ENCODE measurements at places on chromosomes 3 and 15. TPM values are rescaled to one million over a fixed set of nuclear protein-coding genes. Genes with fewer than 3 reads are reported as not detected.

DNA sequence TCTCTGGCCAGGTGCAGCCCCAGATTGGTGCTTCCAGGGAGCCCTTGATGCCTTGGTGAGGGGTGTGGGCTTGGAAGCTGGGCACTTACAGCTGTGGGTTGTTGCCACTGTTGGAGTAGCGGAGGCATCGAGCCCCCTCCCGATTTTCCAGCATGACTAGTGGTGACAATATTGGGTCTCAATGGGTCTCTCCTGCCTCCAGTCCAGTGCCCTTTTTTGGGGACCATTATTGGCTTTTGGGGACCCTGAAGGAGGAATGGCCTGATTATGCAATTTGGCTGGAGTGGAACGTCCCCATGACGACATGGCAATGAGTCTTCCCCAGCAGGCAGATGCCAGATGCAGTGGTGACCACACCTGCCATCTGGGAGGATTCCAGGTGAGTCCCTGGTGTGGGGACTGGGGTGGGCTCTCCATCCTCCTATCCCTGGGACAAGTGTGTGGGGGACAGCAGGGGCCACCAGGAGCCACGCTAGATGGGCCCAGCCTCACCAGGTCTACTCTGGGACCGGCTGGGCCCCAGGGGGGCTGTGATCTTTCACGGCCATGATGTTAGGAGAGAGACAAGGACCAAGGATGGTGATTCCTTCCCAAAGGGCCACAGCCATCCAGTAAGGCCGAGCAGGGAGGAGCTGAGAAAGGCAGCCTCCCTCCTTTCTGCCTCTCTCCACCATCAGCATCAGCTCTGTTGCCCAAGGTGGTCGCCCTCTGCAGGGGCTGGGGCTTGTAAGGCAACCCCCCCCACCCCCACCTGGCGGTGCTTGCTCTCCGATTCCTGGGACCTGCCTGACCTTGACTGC, 196.8 kb downstream of the GOLGA6L6 start:
- no peak for DNase-seq
- H3K4me1 ChIP-seq = no peaks in the 10 kb centered on the region
- no peaks in the 10 kb centered on the region for H3K36me3 ChIP-seq
- no peaks in the 10 kb centered on the region for H3K27me3 ChIP-seq

- no peaks in the 10 kb centered on the region for H3K36me3 ChIP-seq
- peak; percentile 52 for DNase-seq
- no peaks in the 10 kb centered on the region for H3K4me1 ChIP-seq
- no peak overlapping the region for H3K27ac ChIP-seq
- no peaks in the 10 kb centered on the region for H3K27me3 ChIP-seq
These were observed 212.4 kb upstream of the ZBTB20 start for GRCh38 chr3:115359536-115359935.

Gene ZNF774
- 1.2 TPM for polyA plus RNA-seq

DNA sequence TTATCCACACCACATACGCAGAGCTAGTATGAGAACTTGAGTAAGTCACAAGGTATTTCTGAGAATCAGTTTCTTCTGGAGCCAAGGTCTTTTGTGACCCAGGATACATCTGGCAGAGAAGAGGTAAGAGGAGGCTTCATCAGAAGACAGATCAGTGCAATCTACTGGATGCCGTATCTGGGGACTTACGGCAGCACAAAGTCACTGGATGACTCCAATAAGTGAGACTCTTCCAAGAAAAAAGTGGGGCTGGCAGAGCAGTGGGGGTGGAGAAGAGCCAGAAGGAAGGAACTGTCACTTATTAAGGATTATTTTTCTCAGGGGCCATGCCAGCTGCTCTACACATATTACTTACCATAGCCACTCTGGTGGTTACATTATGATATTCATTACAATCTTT, 31.6 kb upstream of the UBXN7 start:
- H3K27ac ChIP-seq = no peak overlapping the region
- H3K36me3 ChIP-seq = no peaks in the 10 kb centered on the region
- H3K4me3 ChIP-seq = no peak overlapping the region
- no peaks in the 10 kb centered on the region for H3K27me3 ChIP-seq
- H3K4me1 ChIP-seq = no peaks in the 10 kb centered on the region

DNA sequence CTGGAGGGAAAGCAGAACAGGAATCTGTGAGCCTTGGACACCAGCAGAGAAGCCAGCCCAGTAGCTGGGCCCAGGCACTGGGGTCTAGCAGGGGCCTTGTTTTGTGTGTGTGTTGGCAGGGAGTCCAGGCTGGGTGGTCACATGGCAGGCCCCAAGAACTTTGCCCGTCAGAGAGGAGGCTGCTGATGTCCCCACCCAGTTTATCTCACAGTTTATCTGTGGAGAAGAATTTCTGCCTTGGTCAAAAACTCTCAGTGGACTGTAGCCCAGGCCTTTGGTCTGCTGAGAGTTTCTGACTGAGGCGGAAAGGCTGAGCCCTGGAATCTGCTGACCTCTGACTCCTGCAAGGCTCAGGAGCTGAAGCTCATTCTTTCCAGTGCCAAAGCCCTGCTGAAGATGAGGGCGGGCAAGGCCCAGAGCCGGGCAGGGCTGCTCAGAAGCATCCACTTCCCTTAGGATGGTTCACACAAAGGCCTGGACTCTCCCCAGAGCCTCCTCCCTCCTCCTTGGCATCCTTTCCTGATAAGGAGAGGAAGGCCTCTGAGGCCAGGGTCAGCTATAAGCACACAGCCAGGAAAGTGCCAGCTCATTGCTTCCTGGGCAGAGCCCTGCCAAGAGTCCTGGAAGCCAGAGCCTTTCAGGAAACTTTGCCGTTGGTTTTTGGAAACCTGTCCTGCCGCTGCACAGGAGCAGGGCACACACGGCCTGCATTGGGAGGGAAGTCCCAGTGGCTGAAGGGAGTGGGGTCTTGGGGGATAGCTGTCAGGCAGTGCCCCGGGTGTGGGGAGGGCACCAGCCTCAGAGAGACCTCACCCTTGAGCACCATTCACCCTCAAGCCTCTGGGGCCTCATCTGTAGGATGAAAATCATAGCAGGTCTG, 37.2 kb upstream of the SLCO2A1 start:
- no peak overlapping the region for H3K4me3 ChIP-seq
- no peak overlapping the region for H3K27ac ChIP-seq
- H3K36me3 ChIP-seq = no peaks in the 10 kb centered on the region
- H3K27me3 ChIP-seq = peaks cover 4% of the 10 kb centered on the region
- H3K4me1 ChIP-seq = peaks cover 3% of the 10 kb centered on the region

Gene C2CD4A
- not detected for polyA plus RNA-seq

Gene LOXL1
- 188 TPM for polyA plus RNA-seq

DNA sequence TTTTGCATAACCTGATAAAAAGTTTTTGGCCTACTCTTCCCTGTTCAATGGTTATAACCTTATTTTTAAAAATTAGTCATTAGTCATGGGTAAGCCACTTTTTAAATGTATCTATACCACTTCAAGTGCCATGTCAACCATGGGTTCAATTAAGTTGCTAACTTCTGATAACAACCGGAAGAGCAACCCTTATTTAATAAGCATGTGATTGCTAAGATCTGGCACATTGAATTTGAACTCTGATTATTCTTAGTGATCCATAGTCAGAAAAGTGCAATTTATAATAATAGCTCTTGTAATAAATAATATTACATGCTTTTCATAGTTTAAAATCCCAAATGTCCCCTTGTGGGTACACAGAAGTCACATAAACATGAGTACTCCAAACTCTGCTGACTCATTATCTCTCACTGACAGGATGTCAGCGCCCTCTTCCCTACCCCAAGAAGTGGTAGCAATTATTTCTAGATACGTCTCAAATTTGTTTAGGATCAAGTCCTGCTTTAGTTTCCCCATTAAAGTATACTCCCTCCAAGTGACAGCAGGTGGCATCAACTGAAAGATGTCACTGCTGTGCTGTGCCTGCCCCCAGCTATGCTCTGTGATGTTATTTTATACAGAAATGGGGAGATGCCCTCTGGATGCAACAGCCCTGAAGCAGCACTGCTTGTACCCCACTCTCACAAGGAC, 18.6 kb downstream of the SAMD7 start:
- H3K4me3 ChIP-seq = no peak overlapping the region
- peaks cover 4% of the 10 kb centered on the region for H3K27me3 ChIP-seq
- DNase-seq = no peak
- no peak overlapping the region for H3K27ac ChIP-seq
- no peaks in the 10 kb centered on the region for H3K4me1 ChIP-seq

GRCh38 chr15:38877471-38877870, 312.9 kb upstream of the RASGRP1 start:
- H3K4me1 ChIP-seq = peaks cover 11% of the 10 kb centered on the region
- no peaks in the 10 kb centered on the region for H3K36me3 ChIP-seq
- no peak overlapping the region for H3K4me3 ChIP-seq
- no peak overlapping the region for H3K27ac ChIP-seq
- DNase-seq = no peak

Gene CCDC12
- polyA plus RNA-seq = 28.0 TPM

DNA sequence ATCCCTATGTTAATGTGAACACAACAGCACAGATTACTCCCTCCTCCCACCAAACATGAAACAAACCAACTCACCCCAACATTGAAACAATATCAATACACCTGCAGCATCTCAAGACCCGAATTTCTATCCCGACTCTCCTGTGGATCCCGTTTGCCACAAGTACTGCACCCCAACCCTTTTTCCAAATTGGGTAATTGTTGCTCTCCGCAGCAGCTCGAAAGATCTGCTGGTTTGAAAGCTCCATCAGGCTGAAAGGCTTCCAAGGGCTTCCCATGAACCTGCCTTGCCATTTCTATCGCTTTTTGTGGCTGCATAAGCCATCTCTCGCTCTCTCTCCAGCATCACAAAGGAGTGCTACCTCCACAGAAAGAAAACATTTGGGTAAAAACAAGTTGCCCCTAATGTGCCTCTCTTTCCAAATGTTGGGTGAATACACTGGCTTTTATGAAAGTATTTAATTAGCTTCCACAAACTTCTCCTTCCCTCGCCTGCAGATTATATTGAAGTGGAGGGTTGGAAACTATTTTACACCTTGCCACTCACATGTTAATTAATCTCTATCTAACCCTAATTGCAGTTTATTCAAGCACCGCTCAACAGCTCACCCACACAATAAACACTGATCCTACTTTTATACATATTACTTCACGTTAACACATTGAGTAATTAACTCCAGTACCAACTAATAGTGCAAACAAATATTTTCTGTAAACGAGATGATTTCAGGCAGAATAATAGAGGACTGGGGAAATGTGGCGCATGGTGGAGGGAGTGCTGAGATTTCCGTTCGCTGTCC, 2.5 kb upstream of the FEZF2 start:
- no peaks in the 10 kb centered on the region for H3K4me1 ChIP-seq
- no peak for DNase-seq
- no peak overlapping the region for H3K4me3 ChIP-seq
- no peak overlapping the region for H3K27ac ChIP-seq
- no peaks in the 10 kb centered on the region for H3K36me3 ChIP-seq

Gene TRH
- polyA plus RNA-seq = not detected

Gene FANCD2OS
- not detected for polyA plus RNA-seq

Gene GOLGA6D
- not detected for polyA plus RNA-seq

DNA sequence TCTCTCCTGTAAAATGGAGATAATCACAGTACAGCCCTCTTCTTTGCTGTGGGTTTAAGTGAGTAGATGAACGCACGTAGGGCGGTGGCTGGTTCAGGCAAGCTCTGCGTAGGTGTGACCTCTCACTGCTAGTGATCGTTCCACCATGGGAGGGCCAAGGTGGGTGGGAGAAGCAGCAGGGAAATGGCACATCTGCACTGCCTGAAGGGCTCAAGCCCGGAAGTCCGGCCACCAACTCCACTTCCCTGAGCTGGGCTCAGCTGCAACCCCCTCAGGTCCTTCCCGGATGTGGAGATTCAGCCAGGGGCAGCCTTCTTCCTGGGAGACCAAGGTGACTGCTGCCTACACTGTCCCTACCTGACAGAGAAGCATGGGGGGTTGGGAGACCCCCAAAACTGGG, 102.9 kb downstream of the ADCY5 start:
- H3K4me3 ChIP-seq = no peak overlapping the region
- no peaks in the 10 kb centered on the region for H3K36me3 ChIP-seq
- no peaks in the 10 kb centered on the region for H3K4me1 ChIP-seq
- peaks cover 21% of the 10 kb centered on the region for H3K27me3 ChIP-seq
- no peak for DNase-seq
- no peak overlapping the region for H3K27ac ChIP-seq

Gene GUCA1C
- polyA plus RNA-seq = not detected

Gene GALNT15
- polyA plus RNA-seq = 10.7 TPM

DNA sequence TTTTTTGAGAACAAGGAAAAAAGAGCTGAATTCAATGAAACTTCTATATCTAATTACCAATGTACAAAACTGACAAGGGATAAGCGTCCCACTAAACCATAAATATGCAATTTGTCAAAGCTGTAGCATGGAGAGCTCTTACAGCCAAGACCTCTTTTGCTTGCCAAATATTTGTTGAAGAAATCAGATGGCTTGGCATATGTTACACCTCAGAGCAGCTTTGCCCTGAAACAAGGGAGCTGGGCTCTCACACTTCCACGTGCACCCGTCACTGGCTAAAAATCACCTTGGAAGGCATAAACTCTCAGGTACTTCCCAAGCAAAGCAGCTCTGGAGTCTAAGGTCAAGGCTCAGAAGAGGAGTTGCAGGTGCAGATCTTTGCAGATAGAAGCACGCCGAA, 324.7 kb upstream of the SLCO3A1 start:
- no peak overlapping the region for H3K4me3 ChIP-seq
- H3K36me3 ChIP-seq = no peaks in the 10 kb centered on the region
- no peaks in the 10 kb centered on the region for H3K4me1 ChIP-seq
- no peak overlapping the region for H3K27ac ChIP-seq
- no peaks in the 10 kb centered on the region for H3K27me3 ChIP-seq

DNA sequence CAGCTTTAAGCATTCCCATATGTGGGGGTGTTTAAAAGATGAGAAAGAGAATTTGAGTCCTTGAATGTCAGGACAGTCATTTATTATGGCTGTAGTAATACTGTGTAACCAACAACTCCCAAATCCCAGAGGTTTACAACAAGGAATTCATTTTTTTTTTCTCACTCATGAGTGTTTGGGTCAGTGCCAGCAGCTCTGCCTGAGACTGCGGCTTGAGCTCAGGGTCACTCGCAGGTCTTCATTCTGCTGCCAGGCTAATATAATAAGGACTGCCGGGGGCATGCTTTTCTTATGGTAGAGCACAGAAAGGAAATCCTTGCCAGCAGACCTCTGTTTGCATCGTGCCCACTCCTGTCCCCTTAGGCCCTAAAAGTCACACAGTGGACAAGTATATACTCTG, 277.9 kb upstream of the LMCD1 start:
- DNase-seq = peak; percentile 47
- H3K4me1 ChIP-seq = no peaks in the 10 kb centered on the region
- H3K4me3 ChIP-seq = no peak overlapping the region
- H3K36me3 ChIP-seq = no peaks in the 10 kb centered on the region
- no peak overlapping the region for H3K27ac ChIP-seq

- DNase-seq = no peak
- H3K4me3 ChIP-seq = no peak overlapping the region
- no peaks in the 10 kb centered on the region for H3K36me3 ChIP-seq
- no peaks in the 10 kb centered on the region for H3K27me3 ChIP-seq
These were observed 45.4 kb upstream of the GOLM2 start for GRCh38 chr15:44243141-44243540.

Data from fibroblast of lung (primary cell).